ENCODE measurements at places on chromosomes 4 and X. TPM values are rescaled to one million over a fixed set of nuclear protein-coding genes. Genes with fewer than 3 reads are reported as not detected.

Gene UGDH
- 97.1 TPM for total RNA-seq

Gene EPGN
- 0.17 TPM for total RNA-seq

Gene FHDC1
- total RNA-seq: 0.30 TPM

Gene RBM41
- total RNA-seq: 13.2 TPM

Gene AFM
- not detected for total RNA-seq

Gene TMEM31
- not detected for total RNA-seq

Gene LEF1
- total RNA-seq: not detected

DNA sequence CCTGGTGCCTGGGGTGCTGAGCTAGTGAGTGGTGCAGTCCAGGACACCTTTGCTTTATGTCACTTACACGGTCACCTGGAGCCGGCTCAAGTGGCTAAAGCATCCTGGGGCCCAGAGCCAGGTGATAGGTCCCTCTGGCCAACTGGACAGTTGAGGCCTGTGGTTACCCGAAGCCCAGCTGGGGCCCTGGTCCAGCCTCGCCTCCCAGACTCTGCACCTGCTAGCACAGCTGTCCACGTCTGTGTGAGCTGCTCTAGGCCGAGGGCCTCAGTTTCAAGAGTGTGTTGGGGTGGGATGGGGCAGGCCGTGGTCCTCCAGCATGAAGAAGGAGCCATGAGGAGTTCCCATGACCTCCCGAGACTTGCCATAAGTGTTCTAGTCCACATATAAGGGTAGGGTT, 7.7 kb upstream of the ADD1 start:
- no peak for DNase-seq
- peaks cover 5% of the 10 kb centered on the region for H3K36me3 ChIP-seq
- no peaks in the 10 kb centered on the region for H3K27me3 ChIP-seq
- H3K27ac ChIP-seq: no peak overlapping the region

- no peak overlapping the region for H3K4me3 ChIP-seq
- no peak overlapping the region for H3K27ac ChIP-seq
- DNase-seq: no peak
These were observed 26.2 kb downstream of the ARL9 start for GRCh38 chr4:56531823-56532222.

- H3K4me1 ChIP-seq: peaks cover 17% of the 10 kb centered on the region
- no peak overlapping the region for H3K27ac ChIP-seq
- H3K36me3 ChIP-seq: no peaks in the 10 kb centered on the region
- H3K4me3 ChIP-seq: no peak overlapping the region
These were observed 11.8 kb downstream of the SLC25A14 start for GRCh38 chrX:130351567-130351966.

- H3K27ac ChIP-seq: no peak overlapping the region
- no peaks in the 10 kb centered on the region for H3K36me3 ChIP-seq
- DNase-seq: no peak
- peaks cover 7% of the 10 kb centered on the region for H3K4me1 ChIP-seq
- H3K27me3 ChIP-seq: peaks cover 28% of the 10 kb centered on the region
These were observed 25.3 kb downstream of the FAM47E start for GRCh38 chr4:76276813-76277212.

GRCh38 chrX:20007962-20008622, 17.2 kb upstream of the BCLAF3 start:
- H3K4me1 ChIP-seq: no peaks in the 10 kb centered on the region
- H3K27ac ChIP-seq: no peak overlapping the region
- H3K36me3 ChIP-seq: 0 out of 2 replicates have a peak, but pooled peaks cover under 1% of the 10 kb centered on the region
- H3K27me3 ChIP-seq: peaks cover 7% of the 10 kb centered on the region

GRCh38 chrX:71111921-71112431, 599 bp upstream of the IL2RG start:
- no peak overlapping the region for H3K4me3 ChIP-seq
- no peak overlapping the region for H3K27ac ChIP-seq
- no peaks in the 10 kb centered on the region for H3K4me1 ChIP-seq
- H3K36me3 ChIP-seq: no peaks in the 10 kb centered on the region
- H3K27me3 ChIP-seq: peaks cover 16% of the 10 kb centered on the region

DNA sequence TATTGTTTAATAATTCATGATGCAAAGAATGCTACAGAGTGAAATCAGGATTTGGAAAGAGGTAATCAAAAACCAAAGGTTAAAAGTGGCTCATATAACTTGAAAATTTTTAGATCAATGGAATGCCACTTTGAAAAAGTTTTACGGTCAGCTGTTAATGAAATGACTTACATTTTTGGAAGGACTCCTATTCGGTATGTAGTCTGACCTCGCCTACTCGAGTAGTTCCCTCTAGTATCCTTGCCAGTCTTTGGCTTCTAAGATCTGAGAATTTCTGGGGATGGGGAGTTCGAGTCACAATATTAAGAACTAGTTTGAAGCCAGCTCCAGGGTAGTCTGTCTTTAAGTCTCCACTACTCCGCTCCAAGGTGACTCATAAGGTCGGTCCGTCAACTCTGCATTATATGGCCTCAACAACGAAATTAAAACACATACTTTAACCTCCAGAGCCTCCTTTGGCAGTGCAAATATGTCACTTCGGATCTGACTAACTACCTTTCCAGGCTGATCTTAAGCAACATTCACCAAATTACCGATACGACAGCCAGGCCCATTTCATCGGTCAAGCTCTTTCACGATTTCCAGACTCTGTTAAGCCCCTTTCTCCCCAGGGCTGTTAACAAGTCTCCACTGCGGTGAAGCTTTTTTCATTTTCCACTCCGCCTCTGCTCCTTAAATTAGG, 733 bp upstream of the NAA15 start:
- H3K36me3 ChIP-seq: peaks cover 27% of the 10 kb centered on the region
- peak overlapping the region; percentile 98 for H3K27ac ChIP-seq
- H3K27me3 ChIP-seq: peaks cover 5% of the 10 kb centered on the region
- DNase-seq: peak; percentile 63
- H3K4me1 ChIP-seq: peaks cover 57% of the 10 kb centered on the region

DNA sequence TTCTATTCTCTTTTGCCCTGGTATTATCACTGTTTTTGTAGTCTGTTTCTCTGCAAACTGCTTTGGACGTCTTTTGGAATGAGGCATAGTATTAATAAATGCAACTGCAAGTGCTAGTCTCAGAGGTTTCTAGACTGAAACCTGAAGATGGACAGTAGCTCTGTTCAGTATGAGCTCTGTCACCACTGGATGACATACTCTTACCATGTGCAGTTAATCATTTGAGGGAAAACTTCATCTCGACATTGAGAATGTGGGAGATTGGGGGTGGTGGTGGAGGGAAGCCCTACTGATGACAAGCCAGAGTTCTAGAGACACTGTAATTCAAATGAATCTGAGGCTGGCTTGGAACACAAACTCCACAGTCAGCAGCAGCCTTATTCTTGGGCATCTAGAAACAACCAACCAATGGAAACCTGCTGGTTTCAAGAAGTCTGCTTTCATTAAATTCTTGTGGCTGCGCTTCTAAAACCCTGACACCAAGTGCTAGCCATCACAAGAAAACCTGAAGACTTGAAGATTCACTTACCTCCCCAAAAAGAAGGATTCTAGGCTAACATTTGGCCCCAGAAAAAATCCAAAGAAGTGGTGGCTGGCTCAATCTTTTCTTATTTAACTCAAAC, 161.7 kb downstream of the RASL11B start:
- H3K36me3 ChIP-seq: peaks cover 4% of the 10 kb centered on the region
- no peak overlapping the region for H3K4me3 ChIP-seq
- no peak overlapping the region for H3K27ac ChIP-seq
- H3K4me1 ChIP-seq: peaks cover 62% of the 10 kb centered on the region

DNA sequence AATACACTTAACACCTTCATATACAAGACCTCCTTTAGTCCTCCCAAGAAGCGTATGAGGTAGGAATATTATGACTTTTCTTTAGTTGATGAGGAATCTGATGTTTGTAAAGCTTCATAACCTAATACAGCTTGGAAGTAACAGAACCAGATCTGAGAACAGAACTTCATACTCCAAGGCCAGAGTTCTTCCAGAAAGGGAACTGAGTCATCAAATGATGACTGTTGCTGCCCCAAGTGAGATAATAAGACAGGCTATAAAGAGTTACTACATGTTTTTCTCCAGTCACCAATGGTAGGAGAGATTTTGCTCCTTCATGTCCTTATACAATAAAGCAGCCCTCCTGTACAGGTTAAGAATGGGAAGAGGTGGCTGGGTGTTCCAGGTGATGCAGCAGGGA, 74.3 kb upstream of the ANXA3 start:
- H3K4me3 ChIP-seq: peak overlapping the region; percentile 25
- peak; percentile 62 for DNase-seq
- H3K27ac ChIP-seq: peak overlapping the region; percentile 68
- H3K4me1 ChIP-seq: peaks cover 25% of the 10 kb centered on the region
- H3K27me3 ChIP-seq: no peaks in the 10 kb centered on the region

GRCh38 chrX:151806967-151807540, 72.5 kb downstream of the CNGA2 start:
- no peaks in the 10 kb centered on the region for H3K4me1 ChIP-seq
- DNase-seq: no peak
- no peak overlapping the region for H3K27ac ChIP-seq
- no peaks in the 10 kb centered on the region for H3K36me3 ChIP-seq
- H3K4me3 ChIP-seq: no peak overlapping the region
- peaks cover 1% of the 10 kb centered on the region for H3K27me3 ChIP-seq

DNA sequence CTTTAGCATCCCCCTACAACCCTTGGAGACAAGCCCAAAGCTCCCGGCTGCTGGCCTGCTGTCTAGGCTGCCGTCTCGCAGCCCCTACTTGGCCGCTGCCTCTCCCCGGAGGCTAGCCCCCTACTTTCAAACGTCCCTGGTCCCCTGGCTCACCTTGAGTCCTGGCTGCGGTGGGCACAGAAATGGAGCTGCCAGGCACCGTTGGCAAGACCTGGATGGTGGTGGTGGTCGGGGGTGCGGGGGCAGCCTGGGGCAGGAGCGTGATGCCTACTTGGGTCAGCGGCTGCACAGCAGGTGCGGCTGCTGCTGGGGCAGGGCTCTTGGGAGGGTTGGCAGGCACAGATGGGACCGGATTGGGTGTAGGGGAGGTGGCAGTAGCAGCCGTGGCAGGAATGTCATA, 12.0 kb downstream of the HCFC1 start:
- H3K36me3 ChIP-seq: no peaks in the 10 kb centered on the region
- H3K27ac ChIP-seq: no peak overlapping the region
- H3K27me3 ChIP-seq: peaks cover 4% of the 10 kb centered on the region
- DNase-seq: no peak

DNA sequence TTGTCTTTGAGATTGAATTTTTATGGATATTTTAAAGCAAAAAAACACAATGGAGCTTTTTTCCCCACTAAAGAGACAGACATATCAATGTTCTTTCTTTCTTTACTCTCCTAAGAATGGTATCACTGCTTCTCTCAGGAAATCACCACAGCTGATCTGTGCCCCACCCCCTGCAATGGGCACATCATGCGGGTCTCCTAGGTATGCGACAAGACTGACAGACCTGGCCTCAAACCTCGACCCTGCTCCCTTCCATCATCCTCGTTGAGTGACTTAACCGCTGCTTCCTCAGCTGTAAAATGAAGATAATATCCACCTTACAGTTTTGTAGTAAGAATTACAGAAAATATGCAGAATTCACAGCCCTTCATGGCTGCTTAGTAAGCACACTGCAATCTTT, 58.3 kb downstream of the LEF1 start:
- no peak for DNase-seq
- H3K27me3 ChIP-seq: peaks cover 16% of the 10 kb centered on the region
- H3K4me1 ChIP-seq: no peaks in the 10 kb centered on the region
- no peak overlapping the region for H3K4me3 ChIP-seq

DNA sequence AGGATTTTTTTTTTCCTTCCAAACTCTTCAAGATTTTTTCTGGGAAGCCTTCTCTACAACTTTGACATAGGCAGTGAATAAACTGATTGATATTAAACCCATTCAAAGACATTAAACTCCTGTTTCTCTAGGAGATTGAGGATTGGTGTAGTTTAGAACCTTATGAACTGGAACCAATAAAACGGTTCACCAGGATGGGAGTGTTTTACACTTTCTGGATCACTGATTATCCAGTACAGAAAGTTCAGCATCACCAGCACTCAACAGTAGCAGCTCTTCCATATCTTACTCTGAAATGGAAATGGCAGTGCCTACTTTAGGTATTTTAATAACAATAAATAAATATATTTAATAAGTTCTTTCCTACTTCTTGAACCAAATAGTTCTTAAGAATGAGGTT, 76.7 kb downstream of the BMPR1B start:
- H3K4me1 ChIP-seq: no peaks in the 10 kb centered on the region
- no peak overlapping the region for H3K4me3 ChIP-seq
- no peaks in the 10 kb centered on the region for H3K36me3 ChIP-seq
- H3K27me3 ChIP-seq: peaks cover 5% of the 10 kb centered on the region

DNA sequence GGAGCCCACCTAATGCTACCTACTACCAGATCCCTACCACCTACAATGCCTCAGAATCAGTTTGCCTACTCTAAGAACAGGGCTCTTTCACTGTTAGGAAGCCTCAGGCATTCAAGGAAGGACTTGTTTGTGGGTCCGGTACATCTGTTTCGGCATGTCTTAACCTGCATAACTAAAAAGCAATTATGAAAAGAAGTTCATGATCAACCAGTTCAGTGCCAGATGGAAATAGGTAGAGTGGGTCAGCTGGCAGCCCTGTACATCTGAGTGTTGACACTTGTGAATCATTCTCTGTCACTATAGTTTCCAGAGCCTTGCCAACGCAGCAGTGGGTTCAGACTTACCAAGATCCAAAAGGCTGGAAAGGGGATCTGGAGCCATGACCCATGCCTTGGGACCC, 3.3 kb downstream of the TMEM185A start:
- no peak for DNase-seq
- no peak overlapping the region for H3K27ac ChIP-seq
- no peaks in the 10 kb centered on the region for H3K36me3 ChIP-seq
- no peak overlapping the region for H3K4me3 ChIP-seq
- no peaks in the 10 kb centered on the region for H3K27me3 ChIP-seq

- DNase-seq: no peak
- peaks cover 10% of the 10 kb centered on the region for H3K4me1 ChIP-seq
- H3K4me3 ChIP-seq: no peak overlapping the region
- H3K36me3 ChIP-seq: no peaks in the 10 kb centered on the region
- H3K27ac ChIP-seq: no peak overlapping the region
These were observed 64.3 kb downstream of the LRBA start for GRCh38 chr4:150950657-150951288.

DNA sequence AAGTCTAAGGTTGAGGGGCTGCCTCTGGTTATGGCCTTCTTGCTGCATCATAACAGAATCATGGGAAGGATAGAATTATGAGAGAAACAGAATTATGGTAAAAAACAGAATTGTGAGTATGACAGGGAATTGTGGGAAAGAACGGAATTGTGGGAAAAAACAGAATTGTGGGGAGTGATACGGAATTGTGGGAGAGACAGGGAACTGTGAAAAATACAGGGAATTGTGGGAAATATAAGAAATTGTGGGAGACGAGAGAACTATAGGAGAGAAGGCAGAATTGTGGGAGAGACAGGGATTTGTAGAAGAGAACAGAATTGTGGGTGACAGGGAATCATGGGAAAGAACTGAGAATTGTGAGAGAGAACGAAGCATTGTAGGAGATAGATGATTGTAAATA, 159.1 kb downstream of the FRMPD4 start:
- no peak for DNase-seq
- H3K27ac ChIP-seq: no peak overlapping the region
- no peak overlapping the region for H3K4me3 ChIP-seq

GRCh38 chr4:177052211-177052934, 257.3 kb upstream of the NEIL3 start:
- H3K27me3 ChIP-seq: peaks cover 1% of the 10 kb centered on the region
- H3K27ac ChIP-seq: no peak overlapping the region
- H3K4me1 ChIP-seq: peaks cover 25% of the 10 kb centered on the region
- DNase-seq: no peak
- H3K4me3 ChIP-seq: no peak overlapping the region
- H3K36me3 ChIP-seq: 0 out of 2 replicates have a peak, but pooled peaks cover 3% of the 10 kb centered on the region

- no peaks in the 10 kb centered on the region for H3K27me3 ChIP-seq
- no peak overlapping the region for H3K4me3 ChIP-seq
- no peaks in the 10 kb centered on the region for H3K36me3 ChIP-seq
- no peak overlapping the region for H3K27ac ChIP-seq
These were observed 47.9 kb upstream of the PGRMC2 start for GRCh38 chr4:128335541-128335940.

Measured in HFFc6 (cell line).